ENCODE measurements at places on chromosomes 16 and 17.

GRCh38 chr16:8781797-8782196, 15.6 kb downstream of the TMEM186 start:
- no peak for DNase-seq

DNA sequence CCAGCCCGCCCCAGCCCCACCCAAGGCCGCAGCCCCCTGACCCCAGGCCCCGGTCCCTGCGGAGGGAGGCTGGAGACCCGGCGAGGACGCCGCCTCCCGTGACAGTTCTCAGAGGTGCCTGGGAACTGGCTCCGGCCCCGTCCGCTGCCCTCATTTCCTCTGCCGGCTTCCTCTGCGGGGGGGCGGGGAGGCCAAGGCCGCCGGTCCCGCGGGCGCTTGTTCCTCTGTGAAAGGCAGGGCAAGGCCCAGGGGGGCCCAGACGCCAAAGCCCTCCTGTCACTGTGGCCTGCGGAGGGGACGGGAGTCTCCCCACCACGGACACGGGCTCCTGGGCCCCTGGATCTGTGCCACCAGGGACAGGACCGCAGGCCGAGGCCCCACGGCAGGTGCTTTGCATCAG, 5.0 kb upstream of the PVALEF start:
- DNase-seq = no peak

DNA sequence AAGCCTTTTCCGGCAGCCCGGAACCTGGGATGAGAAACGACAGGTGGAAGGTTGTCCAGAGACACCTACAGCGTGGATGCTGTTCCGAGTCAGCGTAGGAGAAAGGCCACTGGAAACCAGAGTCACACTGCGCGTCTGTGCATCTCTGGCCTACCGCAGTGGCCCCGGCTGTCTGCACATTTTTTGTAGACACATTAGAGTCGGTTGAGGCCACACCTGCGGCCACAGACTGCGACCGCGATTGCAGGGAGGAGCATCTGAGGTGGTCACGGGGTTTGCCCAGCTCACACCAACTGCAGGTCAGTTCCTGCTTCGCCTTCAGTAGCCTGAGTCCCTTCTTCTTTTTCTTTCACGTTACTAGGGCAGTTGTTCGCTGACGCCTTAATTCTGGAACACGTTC, 52.4 kb downstream of the WDR45B start:
- DNase-seq = no peak

- DNase-seq = no peak
These were observed 14.5 kb downstream of the PSKH1 start for GRCh38 chr16:67907397-67908180.

DNA sequence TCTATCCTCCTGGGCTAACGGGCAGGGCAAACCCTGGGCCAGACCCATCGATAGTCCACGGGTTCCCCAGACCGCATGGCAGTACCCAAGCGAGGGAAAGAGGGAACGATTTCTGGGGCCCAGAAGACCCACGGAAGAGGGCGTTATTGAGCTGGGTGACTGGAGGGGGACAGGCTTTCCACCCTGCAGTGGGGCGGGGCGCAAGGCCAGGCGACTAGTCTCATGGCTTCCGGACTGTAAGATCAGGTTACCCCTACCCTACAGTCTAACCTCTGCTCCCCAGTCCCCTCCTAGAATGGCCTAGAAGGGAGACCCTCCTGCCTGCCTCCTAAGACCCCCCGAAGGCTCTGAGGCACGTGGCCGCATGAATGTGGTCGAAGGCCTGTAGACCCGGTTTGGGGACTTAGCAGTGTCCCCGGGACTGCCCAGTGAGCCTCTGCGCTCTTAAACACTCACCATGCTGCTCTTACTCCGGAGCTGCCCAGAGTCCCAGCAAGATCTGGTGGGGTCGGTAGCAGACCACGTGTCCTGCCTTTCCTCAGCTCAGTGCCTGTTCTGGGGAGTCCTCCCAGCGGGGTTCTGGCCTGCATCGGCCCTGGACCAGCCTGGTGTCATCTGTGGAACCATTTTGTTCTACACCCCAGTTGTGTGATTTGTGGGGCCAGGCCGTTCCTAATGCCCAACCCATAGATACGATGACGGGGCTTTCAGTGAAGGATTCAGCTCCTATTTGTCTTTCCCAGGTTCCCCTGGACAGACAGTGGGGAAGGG, 13.2 kb upstream of the AURKB start:
- peak; percentile 74 for DNase-seq

DNA sequence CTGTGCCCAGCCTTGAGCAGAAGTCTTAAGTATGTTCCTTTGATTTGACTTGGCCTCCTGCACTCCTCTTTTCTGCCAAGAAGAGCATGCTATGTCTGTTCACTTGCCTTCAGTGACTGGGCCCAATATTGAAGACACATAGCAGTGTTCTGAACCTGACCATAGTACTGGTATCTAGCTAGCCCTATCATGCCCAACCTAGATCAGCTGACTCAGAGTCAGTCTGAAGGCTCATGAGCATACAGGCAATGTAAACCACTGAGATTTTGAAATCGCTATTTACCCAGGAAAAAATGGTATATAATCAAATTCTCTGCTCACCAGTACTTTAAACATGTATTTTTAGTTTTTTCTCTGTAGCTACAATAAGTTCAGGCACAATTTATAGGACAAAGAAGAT, 129.4 kb downstream of the TANC2 start:
- no peak for DNase-seq

Measured in NCI-H748 treated with DMSO at 0.1 percent for 48 hours (cell line).